ENCODE measurements at places on chromosomes 6 and 20.

DNA sequence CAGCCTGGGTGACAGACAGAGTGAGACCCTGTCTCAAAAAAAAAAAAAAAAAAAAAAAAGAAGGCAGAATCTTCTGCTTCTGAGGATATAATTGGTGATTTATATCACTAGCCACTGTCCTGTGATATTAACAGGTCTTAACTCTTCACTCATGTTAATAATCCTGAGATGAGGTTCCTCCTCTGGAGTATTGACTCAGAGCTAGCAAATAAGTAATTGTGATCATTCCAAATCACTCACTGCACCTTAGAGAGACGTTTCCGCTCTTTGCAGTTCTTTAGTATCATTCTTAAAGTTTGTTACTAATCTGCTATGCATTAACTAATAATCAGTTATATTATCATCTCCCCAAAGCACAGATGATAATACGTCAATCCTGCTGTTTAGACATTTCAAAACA is 41.6 kb upstream of the NOX3 start:
- no peak for DNase-seq

GRCh38 chr20:17334932-17335331 is 108.1 kb downstream of the PCSK2 start:
- DNase-seq, result no peak

DNA sequence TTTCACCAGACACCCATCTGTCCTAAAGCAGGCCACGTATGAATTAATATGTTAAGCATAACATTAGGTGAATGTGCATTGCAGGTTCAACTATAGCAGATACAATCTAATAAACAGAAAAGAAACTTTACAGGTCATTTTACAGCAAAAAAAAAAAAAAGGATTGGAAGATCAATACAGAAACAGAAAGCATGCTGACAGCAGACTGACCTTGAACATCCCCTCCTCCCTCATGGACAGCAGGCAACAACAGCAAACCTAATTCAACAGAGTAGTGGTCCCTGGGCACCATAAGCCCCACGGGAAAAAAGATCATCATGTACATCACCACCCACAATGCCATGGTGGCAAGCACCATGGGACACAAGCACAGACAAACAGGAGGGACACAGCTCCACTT is 12.1 kb upstream of the RAB22A start:
- DNase-seq, result no peak

GRCh38 chr20:64041040-64041780 is 5.2 kb downstream of the C20orf204 start:
- DNase-seq, result no peak

GRCh38 chr6:122832459-122832858 is 43.4 kb downstream of the SMPDL3A start:
- no peak for DNase-seq

DNA sequence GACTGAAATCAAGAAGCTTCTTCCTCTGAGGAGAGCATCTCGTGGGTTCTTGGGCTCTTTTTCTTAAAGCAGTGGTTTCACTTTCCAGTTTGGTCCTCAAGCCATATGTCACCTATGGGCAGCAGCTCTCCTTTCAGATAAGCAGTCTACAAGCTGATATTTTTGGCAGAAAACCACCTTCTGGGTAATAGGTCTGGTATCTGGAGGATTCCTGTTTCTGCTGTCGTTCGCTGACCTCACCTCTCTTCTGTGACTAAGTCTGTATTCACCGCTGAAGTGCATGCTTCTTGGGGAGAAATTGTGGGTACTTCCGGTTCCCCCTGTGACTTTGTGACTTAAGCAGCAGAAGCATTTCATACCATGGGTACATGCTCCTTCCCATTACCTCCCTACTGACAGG is 193.6 kb downstream of the EDN1 start:
- peak; percentile 3 for DNase-seq

Data from T-helper 1 cell (primary cell).